ENCODE measurements at places on chromosomes 1 and 21.

- DNase-seq = no peak
Measured at GRCh38 chr1:182438326-182438725, 11.6 kb upstream of the RGSL1 start.

DNA sequence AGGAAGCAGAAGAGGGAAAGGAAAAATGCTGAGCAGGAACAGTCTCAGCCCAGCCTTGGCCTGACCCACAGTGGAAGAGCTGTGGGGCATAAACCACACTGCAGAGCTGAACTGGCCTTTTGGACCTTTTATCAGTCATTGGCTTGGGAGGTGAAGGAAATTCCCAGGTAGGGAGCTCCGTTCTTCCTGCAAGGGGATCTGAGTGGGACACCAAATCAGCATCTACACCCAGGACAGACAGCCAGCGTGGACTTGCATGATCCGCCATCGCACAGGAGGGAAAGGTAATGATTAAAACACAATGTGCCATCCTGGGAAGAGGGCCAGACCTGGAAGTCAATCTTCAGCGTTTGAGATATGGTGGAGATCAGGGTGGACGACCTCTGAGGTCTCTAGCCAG lies 1.2 kb upstream of the MTFR1L start:
- DNase-seq = no peak

DNA sequence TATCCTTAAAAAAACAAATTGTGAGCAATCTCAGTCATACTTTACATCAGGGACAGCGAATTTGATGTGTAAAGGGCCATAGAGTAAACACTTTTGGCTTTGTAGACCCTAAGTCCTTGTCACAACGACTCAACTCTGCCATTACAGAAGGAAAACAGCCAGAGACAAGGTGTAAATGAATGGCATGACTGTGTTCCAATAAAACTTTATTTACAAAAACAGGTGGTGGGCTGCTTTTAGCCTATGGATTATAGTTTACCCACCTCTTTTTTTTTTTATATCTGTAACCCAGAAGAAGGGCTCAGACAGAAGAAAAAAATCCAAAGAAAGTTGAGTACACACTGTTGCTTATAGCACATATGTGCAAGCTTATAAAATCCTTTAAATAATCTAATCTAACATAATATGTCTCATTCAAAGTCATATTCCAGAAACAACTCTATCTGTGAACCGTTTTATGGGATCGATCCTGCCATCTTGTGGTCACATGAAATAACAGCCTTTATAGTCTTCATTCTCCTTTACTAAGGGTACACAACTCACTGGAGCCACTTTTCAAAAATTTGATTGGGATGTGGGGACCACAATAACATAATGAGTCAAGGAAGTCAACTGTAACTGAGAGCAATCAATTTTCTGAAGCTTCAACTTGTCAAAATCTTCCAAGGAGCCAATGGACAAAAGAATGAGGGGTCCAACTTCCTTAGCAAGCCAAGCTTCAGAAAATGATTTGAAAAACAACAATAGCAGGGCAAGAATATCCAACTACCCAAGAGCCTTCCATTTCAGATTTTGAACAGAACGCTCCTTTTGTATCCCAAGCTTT lies 142.2 kb upstream of the KRTAP19-8 start:
- no peak for DNase-seq

DNA sequence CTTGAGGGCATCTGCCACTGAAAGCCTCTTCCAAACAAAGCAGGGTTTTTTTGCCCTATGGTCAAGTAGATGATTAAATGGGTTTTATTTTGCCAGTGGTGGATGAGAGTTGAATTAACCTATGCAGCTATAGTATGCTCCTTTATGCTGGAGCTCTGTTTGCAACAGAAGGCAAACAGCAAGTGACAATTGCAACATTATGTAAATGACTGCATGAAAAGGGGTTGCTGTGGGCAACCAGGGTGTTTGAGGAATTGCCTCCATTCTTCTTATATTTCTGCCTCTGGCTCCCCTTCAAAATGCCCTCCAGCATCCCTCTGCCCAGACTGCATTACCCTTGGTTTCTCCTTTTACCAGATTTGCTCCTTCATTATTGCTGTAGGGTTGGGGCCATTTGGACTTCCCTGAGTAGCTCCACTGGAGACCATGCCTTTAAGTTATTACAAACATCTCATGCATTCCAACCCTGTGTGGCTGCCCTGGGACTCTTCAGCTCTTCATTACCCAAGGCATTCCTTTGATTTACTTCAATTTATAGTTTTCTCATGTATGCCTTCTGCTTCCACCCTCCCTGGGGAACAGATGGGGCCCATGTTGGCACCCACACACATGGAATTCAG lies 398.4 kb downstream of the PRDM2 start:
- DNase-seq = no peak

- no peak for DNase-seq
Measured at GRCh38 chr1:179164494-179164893, 65.0 kb downstream of the ABL2 start.

DNA sequence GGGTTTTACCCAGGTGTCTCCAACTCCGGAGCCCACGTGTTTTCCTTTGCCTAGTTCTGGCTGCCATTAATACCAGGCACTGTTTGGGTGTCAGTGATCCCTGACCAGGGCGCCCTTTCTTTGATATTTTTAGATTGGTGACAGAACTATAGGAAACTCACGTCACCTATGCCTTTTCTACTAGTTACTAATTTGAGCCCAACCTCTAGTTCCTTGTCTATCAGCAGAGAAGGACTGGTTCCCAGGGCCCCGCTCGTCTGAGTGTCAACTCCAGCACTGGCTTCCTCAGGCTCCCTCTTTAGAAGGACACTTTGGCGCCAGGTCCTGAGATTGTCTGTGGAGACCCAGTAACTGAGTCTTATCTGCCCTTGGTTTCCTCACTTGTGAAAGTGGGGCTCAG lies 9.4 kb downstream of the MFN2 start:
- DNase-seq = no peak

DNA sequence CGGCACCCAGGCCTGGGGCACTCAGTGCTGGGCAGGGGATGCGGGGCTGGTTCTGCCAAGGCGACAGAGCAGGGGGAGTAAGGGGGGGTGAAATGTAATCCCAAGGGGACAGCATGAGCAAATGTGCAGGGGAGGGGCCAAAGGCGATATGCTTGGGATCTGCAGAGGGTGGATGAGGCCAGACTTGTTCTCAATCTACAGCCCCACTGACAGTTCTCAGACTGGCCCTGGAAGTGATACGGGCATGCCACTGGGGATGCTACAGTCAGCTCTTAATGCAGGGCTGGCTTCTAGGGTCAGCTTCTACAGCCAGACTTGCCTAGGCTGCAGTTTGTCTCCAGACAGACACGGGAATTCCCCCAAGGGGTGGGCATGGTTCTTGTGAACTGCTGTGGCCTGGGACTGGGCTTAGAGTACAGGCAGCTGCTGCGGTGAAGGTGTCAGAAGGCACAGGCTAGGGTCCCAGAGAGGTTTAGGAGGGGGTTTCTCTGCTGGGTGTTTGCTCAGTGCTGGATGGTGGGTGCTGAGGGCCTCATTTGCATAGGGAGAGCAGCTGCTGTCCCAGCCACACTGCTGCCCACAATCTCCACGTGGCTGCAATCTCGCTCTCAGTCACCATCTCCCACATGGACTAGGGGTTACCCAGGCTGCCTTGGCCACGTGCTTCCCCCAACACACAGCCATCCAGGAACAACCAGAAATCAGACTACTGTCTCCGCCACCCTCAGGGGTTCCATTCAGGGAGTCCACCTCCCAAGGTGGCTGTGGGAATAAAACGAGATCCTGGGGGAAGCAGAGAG lies 190.1 kb downstream of the HIVEP3 start:
- DNase-seq = peak; percentile 79

GRCh38 chr1:182626527-182626926 lies 22.3 kb upstream of the RGS16 start:
- DNase-seq = no peak

GRCh38 chr1:70910013-70910412 lies 137.6 kb downstream of the PTGER3 start:
- no peak for DNase-seq

DNA sequence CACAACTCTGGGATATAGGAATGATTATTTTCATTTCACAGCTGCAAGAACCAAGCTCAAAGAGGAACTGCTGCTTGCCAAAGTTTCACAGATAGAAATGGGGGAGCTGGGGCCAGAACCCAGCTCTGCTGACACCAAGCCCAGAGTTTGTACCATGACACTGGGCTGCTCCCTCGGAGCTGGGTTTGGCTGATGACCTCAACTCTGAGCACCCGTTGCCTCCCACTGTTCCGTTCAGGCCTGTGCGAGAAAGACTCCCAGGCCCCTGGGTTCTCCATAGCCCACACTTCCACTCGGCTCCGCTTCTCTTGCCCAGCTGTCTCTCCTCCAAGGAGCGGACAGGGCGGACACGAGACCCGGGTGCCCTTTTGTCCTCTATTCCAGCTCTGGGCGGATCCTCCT lies 55.2 kb downstream of the NGF start:
- no peak for DNase-seq

All from activated effector memory CD4-positive, alpha-beta T cell treated with anti-CD3 and anti-CD28 coated beads, Interleukin-2, amount 50 U/mL, for 16 hours (primary cell).